ENCODE measurements at places on chromosomes 6 and 20.

DNA sequence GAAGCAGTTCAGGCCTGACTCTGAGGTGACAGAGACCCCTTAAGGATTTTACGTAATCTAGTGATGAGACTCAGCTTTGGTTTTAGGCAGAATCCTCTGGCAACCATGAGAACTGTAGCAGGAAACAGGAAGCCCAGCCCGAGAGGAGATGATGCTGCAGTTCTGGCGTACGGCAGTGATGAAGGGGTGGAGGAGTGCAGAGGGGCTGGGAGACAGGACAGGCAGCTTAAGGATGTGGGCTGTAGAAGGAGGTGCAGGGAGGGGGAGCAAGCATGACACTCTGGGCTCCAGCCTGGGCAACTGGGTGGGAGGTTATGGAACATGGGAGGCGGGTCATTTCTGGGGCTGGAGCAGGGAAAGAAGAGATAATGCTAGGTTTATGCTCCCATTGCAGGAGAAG is 67.1 kb downstream of the LRFN2 start:
- no peak for DNase-seq

DNA sequence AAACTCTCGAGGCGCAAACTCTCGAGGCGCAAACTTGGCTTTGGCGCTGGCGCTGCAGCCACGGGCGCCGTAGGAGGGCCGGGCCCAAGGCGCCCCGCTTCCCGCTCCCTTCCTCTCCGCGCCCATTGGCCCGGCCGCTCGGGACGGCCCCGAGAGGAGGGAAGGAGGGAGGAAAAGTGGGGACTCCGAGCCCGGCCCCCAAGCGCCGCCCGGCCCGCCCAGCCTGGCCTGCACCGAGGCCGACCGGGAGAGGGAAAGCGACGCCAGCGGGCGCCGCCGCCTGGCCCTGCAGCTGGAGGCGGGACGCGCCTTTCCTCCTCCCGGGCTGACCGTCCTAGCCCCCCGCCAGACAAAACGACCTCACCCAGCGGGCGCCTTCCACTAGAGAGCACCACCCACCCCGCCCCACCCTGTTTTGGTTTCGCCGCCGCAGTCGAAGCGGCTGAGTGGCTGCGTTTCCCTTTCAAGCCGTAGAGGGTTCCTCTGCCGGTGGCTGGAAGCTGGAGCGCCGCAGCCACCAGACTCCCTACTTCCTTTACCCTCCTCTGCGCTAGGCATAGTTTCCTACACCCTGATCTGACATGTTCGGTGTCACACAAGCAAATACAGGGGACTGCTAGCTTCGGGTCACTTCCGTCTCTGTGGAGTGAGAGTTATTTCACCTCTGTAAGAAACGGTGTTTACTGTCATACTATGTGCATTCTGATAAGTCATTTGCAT is at the start of gene MBOAT1:
TSS of gene MBOAT1 (minus strand) at position 78 of the 720 bp plus-strand sequence. CDS start 235 bp downstream, outside the sequence.
- DNase-seq: no peak

DNA sequence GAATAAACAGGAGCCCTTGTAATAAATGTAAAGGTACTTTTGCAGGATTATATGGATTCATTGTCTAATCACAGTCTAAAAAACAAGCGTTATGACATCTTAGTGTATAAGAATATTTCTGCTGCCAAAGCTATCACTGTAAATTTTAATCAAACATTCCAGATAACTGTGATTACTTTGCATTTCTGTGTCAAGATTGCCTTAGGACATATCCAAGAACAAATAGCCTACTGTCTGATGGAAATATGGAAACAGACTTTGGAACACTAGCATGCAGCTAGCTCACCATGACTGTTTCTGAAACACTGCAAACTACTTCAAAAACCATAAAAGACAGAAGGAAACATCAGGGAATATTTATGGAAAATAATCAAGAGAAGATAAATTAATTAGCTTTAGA is 248.7 kb upstream of the ASCC3 start:
- no peak for DNase-seq

GRCh38 chr20:63508072-63508768 is 9.3 kb upstream of the EEF1A2 start:
- DNase-seq: no peak

DNA sequence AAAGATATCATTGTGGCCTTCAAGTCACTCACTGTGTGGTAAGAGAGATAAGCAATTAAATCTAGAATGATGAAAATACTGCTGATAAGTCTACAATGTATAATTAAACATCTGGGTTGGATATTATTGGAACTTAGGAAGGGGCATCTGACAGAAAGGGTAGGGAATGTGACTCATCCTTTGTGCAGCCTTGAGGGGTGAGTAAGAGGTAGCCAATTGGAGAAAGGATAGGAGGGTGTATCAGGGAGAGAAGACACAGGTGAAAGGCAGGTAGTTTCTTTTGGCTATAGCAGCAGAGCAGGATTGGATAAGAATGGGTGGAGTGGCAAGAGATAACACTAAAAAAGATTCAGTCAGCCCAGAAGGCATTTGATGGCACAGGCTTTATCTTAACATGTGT is 182.0 kb downstream of the COL21A1 start:
- no peak for DNase-seq

GRCh38 chr6:98044151-98044561 is 761.1 kb upstream of the MMS22L start:
- DNase-seq: no peak

GRCh38 chr20:62745279-62745951 is 36.8 kb downstream of the NTSR1 start:
- DNase-seq: no peak

DNA sequence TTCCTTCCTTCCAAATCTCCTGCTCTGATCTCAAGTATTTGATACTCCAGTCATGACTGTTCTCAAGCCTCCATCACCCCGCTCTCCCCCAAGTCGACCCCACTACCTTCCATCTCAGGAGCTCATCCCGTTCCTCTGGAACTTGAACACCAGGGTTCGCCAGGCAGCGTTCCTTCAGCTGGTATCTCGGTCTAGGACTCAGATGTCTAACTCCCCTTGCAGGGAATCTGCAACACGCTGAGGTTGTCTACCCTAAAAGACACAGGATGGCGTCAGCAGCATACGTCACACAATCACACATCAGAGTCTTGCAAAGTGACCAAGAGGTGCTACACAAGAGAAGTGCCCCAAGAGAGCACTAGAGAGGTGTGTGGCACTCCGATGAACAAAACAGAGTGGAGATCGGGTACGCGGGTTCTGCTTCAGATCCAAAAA is 706 bp downstream of the ZNF184 start:
- DNase-seq: peak; percentile 12

DNA sequence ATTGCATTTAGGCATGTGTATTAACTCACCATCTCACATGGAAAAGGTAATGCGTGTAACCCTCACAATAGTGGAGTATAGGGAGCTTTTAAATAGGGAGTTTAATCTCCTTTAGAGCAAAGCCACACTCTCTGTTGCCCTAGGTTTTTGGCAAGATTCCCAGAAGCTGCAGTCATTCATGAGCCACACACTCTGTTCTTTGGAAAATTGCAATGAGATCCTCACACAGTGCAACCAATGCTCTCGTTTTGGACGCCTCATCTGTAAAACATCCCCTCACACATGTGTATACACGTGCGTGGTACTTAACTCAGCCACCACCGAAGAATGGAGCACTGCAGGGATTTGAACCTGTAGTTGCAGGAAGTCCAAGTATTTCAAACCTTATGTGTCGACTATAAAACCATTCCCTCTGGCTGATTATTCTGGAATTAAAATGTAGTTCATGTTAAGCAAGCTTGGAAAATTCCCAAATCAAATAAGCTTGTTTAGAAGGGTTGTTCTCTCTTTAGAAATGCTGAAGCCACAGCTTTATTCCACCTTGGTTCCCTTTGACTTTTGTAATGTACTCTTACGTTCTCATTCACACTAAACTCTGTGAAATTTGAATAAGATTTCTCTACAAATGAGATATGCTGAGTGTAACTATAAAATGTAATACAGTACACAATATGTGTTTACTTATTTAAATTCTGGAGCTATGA is 489.8 kb upstream of the MANEA start:
- DNase-seq: no peak

GRCh38 chr6:20548264-20548663 is 14.0 kb downstream of the CDKAL1 start:
- DNase-seq: no peak

- no peak for DNase-seq
These were observed 9.9 kb downstream of the SNTA1 start for GRCh38 chr20:33433465-33434234.

GRCh38 chr6:15674690-15675386 is 12.0 kb upstream of the DTNBP1 start:
- no peak for DNase-seq

DNA sequence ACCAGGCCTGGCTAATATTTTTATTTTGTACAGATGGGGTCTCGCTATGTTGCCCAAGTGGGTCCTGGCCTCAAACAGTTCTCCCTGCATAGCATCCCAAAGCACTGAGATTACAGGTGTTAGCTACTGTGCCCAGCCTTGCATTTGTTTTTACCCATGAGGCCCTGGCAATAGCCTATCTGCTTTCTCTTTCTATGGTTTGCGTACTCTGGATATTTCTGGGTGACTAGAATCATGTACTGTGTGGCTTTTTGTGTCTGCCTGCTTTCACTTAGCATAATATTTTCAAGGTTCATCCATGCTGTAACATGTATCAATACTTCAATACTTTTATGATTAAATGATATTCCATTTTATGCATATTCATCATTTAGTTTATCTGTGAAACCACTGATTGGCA is 451.7 kb downstream of the GRIK2 start:
- no peak for DNase-seq

DNA sequence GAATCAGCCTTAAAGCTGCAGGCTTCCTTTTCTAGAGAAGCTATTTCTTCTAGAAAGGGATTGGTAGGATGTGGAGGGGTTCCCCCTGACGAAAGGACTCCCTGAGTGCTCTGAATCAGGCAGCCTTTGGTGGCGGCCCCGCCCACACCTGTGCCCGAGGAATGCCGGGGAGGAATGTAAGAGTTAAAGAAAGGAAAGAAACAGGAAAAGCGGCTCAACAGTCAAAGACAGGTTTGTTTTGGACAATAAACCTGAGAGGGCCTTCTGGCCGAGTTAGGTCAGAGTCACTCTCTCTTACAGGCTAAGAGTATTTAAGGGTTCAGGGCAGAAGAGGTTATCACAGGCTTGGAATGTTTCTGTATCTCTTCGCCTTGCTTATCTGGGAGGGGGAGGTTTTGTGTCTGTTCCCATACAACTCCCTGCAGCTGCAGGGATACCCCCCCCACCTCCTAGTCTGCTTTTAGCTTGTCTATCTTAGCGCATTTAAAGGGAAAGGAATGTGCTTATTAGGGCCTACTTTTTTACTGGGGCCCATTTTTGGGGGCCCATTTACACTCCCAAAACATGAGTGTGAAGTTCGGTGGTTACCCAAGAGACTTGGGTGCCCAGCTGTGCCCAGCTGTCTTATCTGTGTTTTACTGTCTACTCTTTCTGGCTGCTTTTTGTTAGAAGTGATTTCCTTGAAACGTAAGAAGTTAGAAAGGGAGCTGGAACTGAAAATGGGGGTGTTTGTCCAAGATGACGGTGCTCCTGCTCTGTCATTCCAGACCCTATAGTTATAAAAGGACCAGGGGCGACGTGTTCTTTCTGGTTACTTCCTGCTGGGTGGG is 32.8 kb downstream of the DYNLT1 start:
- DNase-seq: no peak

GRCh38 chr6:25312703-25313102 is 33.5 kb downstream of the CARMIL1 start:
- DNase-seq: no peak

- no peak for DNase-seq
These were observed 77.1 kb downstream of the CDYL start for GRCh38 chr6:4853349-4853748.

DNA sequence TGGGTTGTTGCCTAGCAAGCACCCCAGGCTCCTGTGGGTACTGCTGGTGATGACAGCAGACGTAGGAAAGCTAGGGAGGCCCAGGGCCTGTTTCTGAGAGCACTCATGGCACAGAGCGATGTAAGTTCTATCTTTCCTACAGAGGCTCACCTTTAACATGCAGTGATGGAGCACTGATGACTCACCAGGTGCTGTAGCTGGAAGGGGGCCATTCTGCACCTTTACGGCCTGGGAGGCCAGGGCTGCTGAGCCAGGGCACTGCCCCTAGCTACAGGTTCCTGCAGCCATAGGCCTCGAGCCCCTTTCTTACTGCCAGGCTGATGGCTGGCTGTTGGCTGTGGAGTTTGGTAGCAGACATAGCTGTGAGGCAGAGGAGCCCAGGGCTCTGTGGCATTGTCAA is 31.1 kb upstream of the GPR6 start:
- no peak for DNase-seq

DNA sequence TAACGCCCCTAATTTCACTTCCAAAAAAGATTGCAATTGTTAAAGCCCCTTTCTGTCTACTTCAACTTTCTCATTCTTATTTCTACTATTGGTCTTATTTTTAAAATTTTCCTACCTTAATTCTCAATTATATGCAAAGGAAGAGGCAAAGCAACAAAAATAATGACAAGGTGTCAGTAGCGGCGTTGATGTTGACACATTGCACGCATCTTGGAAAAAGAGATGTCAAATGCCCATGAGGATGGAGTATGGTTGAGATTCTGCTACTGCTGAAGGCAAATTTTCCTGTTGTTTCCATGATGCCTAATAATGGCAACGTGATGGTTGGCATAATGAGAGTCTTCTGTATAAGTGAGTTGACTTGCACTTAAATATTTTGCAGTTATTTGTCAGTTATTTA is 258.9 kb downstream of the CDKAL1 start:
- DNase-seq: no peak

- no peak for DNase-seq
These were observed 126.8 kb upstream of the AGPAT4 start for GRCh38 chr6:161400671-161401070.

- DNase-seq: no peak
These were observed 2.9 kb upstream of the PKIG start for GRCh38 chr20:44579313-44580081.

DNA sequence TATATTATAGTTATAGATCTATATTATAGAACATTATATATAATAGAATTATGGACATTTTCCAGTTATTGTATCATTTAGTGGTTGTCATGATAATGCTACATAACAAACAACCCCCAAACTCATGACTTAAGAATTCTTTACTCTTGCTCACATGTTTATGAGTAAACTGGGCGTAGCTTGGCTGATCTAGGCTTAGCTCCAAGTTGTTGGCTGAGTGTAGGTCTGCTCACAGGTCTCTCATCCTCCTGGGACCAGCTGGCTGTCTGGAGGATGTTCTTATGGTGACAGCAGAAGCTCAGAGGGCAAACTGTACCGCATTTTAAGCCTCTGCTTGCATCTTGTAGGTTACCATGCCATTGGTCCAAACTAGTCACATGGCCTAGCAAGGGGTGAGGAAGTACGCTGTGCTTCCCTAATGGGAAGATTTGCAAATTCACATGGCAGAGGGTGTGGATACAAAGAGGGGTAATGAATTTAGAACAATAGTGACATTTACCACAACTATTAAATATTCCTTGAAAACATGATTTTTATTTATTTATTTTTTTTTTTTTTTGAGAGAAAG is 34.2 kb downstream of the ARHGAP40 start:
- no peak for DNase-seq

GRCh38 chr6:124294574-124295200 is 491.0 kb downstream of the NKAIN2 start:
- no peak for DNase-seq

- DNase-seq: no peak
These were observed 14.5 kb downstream of the VSTM2L start for GRCh38 chr20:37917461-37917860.

GRCh38 chr6:89483111-89483720 is 50.3 kb downstream of the ANKRD6 start:
- no peak for DNase-seq
